ENCODE measurements at places on chromosomes 13 and 19.

GRCh38 chr19:39710333-39710890, 6.1 kb downstream of the LGALS14 start:
- no peak for DNase-seq

- no peak for DNase-seq
These were observed 36.6 kb upstream of the OXGR1 start for GRCh38 chr13:97030705-97031452.

DNA sequence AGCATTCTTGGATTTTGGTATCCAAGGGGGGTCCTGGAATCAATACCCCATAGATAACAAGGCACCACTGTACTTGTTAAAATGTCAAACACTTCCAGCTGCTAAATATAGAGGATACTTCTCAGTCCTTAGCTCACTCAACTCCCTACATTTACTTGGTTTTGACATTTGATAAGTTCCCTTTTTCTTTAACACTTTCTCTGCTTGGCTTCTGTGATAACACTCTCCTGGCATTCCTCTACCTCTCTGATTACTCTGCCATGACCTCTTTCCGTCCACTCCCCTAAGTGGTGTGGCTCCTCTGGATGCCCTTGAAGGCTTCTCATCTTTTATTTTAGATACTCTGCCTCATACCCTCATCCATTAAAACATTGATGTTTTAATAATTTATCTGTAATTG, 65.2 kb downstream of the MICU2 start:
- DNase-seq: no peak

- DNase-seq: no peak
These were observed 405.8 kb downstream of the FGF9 start for GRCh38 chr13:22076658-22077057.

DNA sequence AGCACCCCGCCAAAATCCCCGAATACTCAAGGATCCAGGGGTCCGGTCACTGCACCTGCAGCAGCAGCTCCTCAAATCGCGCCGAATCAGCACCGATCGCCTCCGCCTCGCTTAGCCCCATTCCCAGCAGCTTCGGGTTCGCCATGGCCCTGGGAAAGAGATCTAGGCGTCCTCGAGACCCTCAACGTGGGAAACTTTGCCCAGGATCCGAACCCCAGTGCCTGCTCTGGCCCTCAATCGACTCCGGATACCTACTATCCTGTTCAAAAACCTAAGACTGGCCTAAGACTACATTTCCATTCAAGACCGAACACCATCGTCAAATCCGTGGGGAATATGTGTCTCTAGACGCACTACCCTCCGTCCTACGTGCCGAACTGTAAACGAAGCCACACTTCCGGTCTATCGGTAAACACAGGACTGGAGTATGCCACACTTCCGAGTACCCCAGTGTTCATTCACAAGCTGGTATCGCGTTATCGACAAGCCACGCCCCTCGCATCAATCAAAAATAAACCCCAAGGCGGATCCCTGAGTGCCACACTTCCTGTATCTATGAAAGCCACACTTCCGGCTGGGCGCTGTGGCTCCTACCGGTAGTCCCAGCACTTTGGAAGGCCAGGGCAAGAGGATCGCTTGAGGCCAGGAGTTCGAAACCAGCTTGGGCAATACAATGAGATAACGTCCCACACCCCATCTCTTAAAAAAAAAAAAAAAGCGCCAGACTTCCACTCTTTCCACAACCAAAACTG, at the start of gene PIH1D1:
Gene PIH1D1, minus strand, starts transcription at position 385 of the 752 bp plus-strand sequence. Its CDS starts 240 bp downstream, at position 145.
- peak; percentile 97 for DNase-seq

GRCh38 chr19:37955986-37956385, 49.0 kb downstream of the SIPA1L3 start:
- peak; percentile 17 for DNase-seq

DNA sequence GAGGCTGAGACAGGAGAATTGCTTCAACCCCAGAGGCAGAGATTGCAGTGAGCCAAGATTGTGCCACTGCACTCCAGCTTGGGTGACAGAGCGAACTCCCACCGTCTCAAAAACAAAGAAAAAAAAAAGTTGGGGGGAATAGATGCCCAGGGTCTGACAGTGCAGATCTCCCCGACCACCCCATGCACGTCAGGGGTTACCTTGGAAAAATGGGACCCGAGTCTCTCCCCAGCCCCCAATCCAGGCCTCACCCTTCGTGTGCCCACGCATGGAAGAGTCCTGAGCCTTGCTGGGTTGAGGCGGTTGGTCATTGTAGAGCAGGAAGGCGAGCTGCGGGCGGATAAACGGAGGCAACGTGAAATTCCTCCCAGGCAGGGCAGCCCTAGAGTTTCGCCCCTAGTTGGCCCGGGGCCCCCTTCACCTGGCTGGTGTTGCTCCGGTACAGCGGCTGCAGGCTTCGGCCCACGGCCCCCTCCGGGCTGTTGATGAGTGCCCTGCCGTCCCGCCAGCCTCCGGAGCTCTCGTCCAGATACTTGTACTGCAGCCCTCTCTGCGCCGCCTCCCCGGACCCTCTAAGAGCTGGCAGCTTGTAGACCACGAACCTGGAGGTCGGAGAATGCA, 588 bp downstream of the DNASE2 start:
- peak; percentile 71 for DNase-seq

DNA sequence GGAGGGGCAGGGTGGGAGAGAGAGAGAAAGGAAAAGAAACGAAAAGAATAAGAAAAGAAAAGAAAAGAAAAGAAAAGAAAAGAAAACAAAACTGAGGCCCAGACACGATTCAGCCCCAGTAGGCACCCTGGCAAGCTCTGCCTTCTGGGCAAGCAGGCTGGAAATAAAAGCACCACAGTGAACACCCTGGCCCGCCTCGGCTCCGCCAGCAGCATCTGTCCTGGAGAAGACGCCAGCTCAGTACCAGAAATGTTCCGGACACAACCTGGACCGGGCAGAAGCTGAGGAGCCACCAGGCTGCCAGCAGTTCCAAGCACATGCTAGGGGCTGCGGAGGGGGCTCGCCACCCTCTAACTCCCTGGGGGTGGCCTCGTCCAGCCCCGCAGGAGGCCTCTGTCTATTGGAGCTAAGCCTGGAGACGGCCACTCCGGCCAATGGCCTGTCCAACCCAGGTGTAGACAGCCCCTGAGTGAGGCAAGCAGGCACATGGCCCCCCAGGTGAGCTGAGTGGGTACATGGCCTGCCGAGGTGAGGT, 11.4 kb upstream of the CPAMD8 start:
- no peak for DNase-seq

DNA sequence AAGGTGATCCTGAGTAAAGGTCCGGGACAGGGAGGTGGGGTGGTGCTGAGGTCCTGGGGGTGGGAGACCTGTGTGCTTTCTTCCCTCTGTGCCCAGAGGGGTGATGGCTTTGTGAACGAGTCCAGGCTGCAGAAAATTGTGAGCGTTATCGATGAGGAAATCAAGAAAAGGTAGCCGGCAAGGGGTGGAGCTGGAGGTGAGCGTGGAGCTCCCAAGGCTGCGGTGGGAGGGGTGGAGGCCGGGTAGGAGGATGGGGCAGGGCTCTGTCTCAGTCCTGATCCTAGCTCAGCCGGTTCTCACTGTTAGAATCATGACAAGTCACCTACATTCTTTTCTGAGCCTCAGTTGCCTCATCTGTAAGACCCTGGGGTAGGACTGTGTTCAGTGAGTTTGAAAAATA, 4.0 kb downstream of the SELENOV start:
- DNase-seq: no peak

DNA sequence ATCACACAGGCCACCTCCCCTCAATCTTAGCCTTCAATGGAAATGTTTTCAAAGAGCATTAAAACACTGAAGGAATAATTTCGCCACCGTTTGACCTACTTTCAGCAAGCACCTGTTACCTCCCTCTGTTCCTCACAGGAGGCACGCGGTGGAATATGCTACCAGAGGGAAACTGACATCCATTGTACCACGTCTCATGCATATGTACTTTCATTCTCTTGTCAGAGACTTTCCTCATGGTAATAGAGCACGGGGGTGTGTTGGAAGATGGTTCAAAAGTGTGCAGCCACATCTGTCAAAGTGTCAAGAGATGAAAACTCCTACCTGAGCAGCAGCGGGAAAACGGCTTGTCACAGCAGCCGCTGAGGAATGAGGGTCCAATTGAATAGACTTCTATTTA, 143.4 kb downstream of the NALCN start:
- DNase-seq: no peak

DNA sequence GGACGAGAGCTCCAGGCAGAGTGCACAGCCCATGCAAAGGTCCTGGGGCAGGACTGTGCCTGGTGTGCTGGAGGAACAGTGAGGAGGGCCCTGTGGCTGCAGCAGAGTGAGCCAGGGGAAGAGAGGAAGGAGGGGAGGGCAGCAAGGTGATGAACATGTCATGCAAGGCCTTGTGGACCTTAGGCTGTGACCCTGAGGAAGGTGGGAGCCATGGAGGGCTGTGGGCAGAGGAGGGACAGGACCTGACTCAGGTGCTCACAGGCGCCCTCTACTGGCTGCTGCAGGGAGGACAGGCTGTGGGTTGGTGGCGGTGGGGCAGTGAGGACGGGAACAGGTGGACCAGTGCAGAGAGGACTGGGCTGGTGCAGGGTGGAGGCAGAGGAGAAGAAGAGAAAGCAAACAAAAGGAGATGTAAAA, 170.3 kb downstream of the PTPRS start:
- DNase-seq: peak; percentile 84

DNA sequence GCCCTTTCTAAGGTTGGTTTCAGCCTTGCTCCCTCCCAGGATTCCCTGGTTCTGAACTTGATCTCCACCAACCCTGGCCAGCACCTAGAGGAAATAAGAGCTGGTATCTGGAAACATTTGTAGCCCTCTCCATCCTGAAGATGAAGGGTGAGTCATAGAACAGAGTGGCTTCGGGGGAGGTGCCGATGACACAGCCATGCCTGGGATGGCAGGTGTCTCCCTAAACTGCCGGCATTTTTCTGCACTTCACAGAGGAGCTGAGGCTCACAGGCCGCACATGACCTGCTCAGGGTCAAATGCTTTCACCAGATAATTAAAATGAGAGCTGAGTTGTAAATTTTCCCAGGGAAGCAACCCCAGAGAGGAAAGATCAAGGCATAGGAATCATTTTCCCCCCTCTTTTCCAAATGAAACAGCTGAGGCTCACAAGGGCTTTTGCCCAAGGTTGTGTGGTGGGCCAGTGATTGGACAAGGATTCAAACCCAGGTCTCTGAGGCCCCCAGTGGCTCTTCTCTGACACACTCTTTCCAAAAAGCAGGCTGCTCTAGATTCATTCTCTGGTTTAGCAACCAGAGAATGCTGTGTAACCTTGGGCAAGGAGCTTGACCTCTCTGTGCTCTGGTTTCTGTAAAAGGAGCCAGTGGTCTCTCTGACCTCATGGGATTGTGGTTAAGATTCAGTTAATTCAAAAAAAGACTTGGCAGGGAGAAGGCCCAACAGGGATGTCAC, 1.2 kb upstream of the SLC25A42 start:
- DNase-seq: no peak

DNA sequence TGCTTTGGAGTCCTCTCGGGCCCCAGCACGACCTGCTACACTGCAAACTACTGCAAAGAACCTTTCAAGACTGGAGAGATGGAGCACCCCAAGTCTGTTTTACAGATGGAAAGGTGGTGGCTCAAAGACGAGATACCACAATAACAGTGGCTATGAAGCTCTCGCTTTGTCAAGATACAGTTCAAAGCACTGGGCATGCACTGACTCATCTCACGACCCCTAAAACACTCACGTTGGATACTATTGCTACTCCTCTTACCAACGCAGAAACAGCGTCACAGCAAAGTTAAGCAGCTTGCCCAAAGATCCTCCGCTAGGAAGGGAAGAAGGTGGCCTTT, 24.0 kb upstream of the LAIR1 start:
- DNase-seq: no peak

GRCh38 chr19:5103061-5103701, 134.3 kb downstream of the KDM4B start:
- no peak for DNase-seq

DNA sequence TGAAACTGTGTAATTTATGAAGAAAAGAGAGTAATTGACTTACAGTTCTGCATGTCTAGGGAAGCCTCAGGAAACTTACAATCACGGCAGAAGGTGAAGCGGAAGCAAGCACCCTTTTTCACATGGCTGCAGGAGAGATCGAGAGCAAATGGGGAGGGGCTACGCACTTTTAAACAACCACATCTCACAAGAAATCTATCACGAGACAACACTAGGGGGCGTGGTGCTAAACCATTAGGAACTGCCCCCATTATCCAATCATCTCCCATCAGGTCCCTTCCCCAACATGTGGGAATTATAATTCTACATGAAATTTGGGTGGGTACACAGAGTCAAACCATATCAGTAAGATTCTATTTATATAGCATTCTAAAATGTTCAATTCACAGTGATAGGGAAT, 114.8 kb upstream of the TRPC4 start:
- DNase-seq: no peak

- DNase-seq: no peak
These were observed 28.6 kb downstream of the BICRA start for GRCh38 chr19:47637550-47637949.

GRCh38 chr13:79307866-79308298, 98.2 kb downstream of the RBM26 start:
- no peak for DNase-seq

GRCh38 chr13:25463496-25463895, 91.7 kb downstream of the ATP8A2 start:
- DNase-seq: no peak

DNA sequence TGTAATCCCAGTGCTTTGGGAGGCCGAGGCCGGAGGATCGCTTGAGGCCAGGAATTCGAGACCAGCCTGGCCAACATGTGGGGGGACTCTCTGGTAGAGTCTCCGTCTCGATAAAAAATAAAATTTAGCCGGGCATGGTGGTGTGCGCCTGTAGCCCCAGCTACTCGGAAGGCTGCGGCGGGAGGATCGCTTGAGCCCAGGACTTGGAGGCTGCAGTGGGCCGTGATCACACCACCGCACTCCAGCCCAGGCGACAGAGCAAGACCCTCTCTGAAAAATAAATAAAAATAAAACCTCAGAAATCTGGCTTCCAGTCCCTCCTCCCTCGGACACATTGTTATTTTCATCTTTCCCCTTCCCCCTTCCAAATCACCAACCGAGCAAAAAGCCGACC, 332 bp downstream of the IRGQ start:
- DNase-seq: peak; percentile 72

DNA sequence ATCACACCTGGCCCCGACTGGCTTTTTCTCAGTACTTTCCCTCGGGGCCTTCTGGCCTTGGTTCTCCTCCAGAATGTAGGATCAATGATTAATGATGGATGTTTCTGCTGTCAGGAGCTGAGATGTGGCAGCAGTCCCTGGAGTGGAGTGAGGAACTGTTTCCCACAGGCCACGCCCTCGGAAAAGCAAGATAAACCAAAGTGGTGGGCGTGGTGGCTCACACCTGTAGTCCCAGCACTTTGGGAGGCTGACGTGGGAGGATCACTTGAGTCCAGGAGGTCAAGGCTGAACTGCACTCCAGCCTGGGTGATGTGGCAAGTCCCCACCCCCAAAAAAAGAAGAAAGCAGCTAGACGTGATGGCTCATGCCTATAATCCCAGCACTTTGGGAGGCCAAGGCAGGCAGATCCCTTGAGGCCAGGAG, 7.1 kb upstream of the SHFL start:
- no peak for DNase-seq

GRCh38 chr13:65763811-65764210, 1466.3 kb downstream of the PCDH9 start:
- no peak for DNase-seq

- DNase-seq: no peak
These were observed 16.5 kb upstream of the CFAP97D2 start for GRCh38 chr13:114162533-114162922.

All from activated effector memory CD4-positive, alpha-beta T cell treated with anti-CD3 and anti-CD28 coated beads, Interleukin-2, amount 50 U/mL, for 16 hours (primary cell).